GDM1 (cell line): ENCODE measurements at places on chromosomes 16 and 17.

GRCh38 chr16:10529895-10530669, 50.3 kb downstream of the EMP2 start:
- no peak for DNase-seq

- DNase-seq = no peak
Observed at GRCh38 chr16:3878610-3879009, 1.9 kb downstream of the CREBBP start.

GRCh38 chr16:49931916-49932315, 76.0 kb upstream of the ZNF423 start:
- no peak for DNase-seq

- no peak for DNase-seq
Observed at GRCh38 chr16:4358236-4358635, 7.1 kb upstream of the PAM16 start.

DNA sequence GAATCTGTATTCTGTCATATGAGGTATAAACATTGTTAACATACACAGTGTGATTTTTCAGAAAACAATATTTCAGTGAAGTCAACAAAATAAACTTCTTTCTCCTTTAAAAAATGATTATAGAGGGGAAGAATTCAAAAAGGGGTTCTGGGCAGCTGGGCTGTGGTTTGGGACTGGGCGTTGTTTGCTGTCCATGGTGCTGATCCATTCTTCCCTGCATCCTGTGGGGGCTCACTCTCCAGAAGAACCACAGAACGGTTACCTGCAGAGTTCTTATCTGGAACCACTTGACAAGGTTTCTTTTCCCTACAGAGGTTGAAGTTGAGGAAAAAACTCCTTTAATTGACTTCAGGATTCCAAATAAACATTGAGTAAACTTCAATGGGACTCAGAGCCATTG, 1091.0 kb downstream of the CDH8 start:
- no peak for DNase-seq

GRCh38 chr17:79080761-79081290, 6.2 kb downstream of the ENGASE start:
- DNase-seq = no peak

GRCh38 chr16:85869785-85870558, 29.0 kb upstream of the IRF8 start:
- no peak for DNase-seq

GRCh38 chr17:7019839-7020519, 2.9 kb upstream of the BCL6B start:
- DNase-seq = no peak

DNA sequence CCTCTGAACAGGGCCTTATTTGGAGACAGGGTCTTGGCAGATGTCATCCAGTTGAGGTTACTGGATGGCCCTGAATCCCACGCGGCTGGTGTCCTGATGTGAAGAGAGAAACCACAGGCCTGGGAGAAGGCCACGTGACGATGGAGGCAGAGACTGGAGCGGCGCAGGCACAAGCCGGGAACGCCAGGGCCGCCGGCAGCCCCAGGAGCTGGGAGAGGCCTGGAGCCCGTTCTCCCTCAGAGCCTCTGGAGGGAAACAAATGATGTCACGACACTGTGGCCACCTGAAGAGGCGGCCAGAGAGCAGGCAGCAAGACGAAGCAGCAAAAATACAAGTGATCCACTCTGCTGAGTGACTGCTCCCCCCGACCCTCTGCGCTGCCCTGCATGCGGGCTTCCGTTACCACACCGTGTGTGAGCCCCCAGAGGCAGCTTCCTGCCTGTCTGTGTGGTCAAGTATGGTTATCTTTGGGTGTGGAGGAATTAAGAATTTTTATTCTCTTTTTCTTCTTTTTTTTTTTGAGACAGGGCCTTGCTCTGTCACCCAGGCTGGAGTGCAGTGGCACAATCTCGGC, 11.6 kb downstream of the CD7 start:
- DNase-seq = peak; percentile 75
